ENCODE measurements at places on chromosomes 16 and 17.

GRCh38 chr16:66848172-66848571 is 4.0 kb downstream of the CA7 start:
- no peak for DNase-seq

- DNase-seq, result no peak
These were observed 116.6 kb downstream of the METRNL start for GRCh38 chr17:83196024-83196365.

GRCh38 chr17:73397856-73398540 is 86.2 kb upstream of the CDC42EP4 start:
- no peak for DNase-seq

DNA sequence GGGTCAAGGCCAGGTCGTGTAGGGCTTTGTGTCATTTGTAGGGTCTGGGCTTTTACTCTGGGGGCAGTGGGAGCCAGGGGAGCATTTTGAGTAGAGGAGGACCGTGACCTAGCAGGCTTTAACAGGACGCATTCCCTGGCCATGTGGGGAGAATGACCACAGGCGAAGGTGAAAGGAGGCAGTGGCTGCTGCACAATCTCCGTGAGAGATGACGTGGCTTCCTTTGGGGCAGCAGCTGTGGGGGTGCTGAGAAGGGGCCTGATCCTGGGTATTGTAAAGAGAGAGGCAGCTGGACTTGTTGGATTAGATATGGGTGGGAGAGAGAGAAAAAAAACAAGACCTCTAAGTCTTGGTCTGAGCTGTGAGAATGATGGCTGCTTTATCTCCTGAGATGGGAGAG is 46.0 kb downstream of the KATNIP start:
- no peak for DNase-seq

DNA sequence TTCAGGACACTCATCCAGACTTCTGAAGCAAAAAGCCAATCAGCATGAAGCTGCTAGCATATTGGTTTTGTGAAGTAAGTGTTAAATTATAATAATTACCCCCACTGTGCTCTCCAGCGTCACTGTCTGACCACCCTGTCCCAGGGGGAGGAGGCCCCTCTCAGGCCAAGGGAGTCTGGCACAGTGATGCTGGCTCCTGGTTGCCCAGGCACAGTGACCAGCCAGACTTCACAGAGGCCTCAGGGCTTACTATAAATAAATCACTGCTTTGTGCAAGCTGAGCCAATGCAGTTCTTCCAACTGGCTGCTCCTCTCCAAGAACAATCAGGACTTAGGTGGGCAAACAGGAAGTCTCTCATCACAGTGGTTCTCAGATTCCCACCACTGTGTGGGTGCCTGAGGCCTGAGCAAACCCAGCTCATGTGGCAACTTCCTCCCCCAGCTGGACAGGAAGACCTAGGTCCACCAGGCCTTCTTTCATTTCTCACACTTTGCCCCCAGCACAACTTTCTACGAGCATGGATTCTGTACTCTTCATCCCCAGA is 1.7 kb upstream of the DBNDD1 start:
- DNase-seq, result no peak

- no peak for DNase-seq
These were observed 147.4 kb upstream of the TBX2 start for GRCh38 chr17:61251939-61252865.

GRCh38 chr16:86952769-86953168 is 364.4 kb downstream of the C16orf95 start:
- DNase-seq, result no peak

DNA sequence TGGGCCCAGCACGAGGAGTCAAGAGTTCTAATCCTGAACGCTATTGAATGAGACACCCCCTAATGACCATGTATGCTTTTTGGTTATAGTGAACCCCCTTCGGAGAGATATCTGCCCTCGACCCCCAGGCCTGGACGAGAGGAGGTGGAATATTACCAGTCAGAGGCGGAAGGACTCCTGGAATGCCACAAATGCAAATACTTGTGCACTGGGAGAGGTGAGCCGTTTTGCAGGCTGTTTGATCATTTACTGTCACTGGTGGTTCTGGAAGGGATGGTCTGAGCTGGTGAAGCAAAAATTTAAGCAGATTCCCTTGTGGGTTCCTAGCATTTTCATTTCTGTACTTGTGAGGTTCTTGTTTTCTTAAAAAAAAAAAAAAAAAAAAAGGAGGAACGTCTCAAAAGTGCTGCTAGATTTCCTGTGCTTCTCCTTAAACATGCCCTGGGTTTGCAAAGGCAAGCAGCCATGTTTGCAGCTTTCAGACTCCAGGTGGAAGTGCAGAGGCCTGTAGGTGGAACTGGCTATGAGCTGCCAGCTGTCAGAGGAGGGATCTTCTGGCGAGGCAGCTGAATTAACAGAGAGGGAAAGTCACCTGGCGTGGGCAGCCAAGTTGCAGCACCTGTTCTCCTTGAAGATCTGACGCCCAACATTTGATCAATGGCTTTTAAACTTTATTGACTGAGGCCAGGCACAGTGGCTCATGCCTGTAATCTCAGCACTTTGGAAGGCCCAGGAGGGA is 3.5 kb downstream of the MARVELD3 start:
- DNase-seq, result no peak

DNA sequence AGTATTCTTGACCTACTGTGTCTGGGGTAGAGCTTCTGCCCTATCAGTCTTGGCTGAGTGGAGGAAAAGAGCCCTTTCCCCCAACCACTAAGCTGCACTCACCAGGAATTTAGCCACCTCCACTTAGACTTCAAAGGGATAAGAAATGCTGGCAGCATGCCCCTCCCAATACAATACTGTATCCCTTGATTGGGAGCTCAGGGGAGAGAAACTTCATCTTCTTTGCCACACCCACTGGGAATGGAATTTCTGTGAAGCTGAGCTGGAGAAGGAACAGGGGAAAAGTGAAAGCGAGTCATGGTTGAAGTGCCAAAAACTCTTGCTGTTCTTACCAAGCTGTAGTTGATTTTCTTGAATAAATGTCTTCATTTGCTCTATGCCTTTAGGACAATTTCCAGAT is 68.8 kb downstream of the CEP112 start:
- DNase-seq, result no peak

- no peak for DNase-seq
These were observed 63.6 kb downstream of the PLCG2 start for GRCh38 chr16:81842564-81843242.

- no peak for DNase-seq
These were observed 78.4 kb downstream of the SLC39A11 start for GRCh38 chr17:73013816-73014663.

GRCh38 chr17:45952814-45953320 is 46.2 kb upstream of the STH start:
- no peak for DNase-seq

- no peak for DNase-seq
These were observed 43.5 kb downstream of the PLXDC1 start for GRCh38 chr17:39107973-39108372.

- no peak for DNase-seq
These were observed 72.4 kb downstream of the ERCC4 start for GRCh38 chr16:13992322-13992721.

- DNase-seq, result no peak
These were observed 8.0 kb upstream of the SLC35B1 start for GRCh38 chr17:49715717-49716279.

GRCh38 chr17:44968225-44969143 is at the start of gene C1QL1:
C1QL1 (minus strand) TSS chr17:44968303; CDS start chr17:44968048, 255 bp downstream.
- peak; percentile 86 for DNase-seq

- DNase-seq, result no peak
These were observed 123.4 kb downstream of the HS3ST3A1 start for GRCh38 chr17:13478326-13478830.

GRCh38 chr17:43760254-43760852 is 1.8 kb upstream of the SOST start:
- DNase-seq, result peak; percentile 79

DNA sequence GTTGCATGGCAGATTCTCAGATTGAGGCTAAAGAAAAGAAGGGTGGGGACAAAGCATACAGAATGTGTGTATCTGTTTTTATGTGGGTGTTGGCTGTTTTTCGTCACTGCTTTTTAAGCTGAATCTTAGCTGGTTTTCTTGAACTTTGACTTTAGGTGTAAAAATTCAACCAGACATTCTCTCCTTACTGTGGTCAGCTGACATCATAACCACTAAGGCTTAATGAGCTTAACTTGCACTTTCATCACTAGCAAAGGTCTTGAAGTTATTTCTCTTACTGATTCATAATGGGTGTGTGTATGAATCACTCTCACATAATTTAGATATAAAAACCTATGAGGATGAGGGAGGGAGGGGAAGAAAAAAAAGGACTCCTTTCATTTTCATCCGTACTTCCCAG is 4.0 kb upstream of the CDC6 start:
- DNase-seq, result peak; percentile 10

- DNase-seq, result no peak
These were observed 35.5 kb downstream of the HS3ST3B1 start for GRCh38 chr17:14336418-14336817.

All from activated T-helper 1 cell treated with anti-CD3 and anti-CD28 coated beads, Interleukin-12 subunit alpha, Interleukin-12 subunit beta, Interleukin-2, Interleukin-4 antibody, amounts not matched to agents 30 ng/mL and 10 ng/mL and 1 ng/mL, durations not matched to agents 14 hours and 24 hours and 36 hours (primary cell).